ENCODE measurements at places on chromosomes 7 and 10. TPM values are rescaled to one million over a fixed set of nuclear protein-coding genes. Genes with fewer than 3 reads are reported as not detected.
A peak's percentile ranks its signal among the peaks of the same experiment; 100 is the strongest.

KAZALD1 gene
- 16.1 TPM for total RNA-seq

DNA sequence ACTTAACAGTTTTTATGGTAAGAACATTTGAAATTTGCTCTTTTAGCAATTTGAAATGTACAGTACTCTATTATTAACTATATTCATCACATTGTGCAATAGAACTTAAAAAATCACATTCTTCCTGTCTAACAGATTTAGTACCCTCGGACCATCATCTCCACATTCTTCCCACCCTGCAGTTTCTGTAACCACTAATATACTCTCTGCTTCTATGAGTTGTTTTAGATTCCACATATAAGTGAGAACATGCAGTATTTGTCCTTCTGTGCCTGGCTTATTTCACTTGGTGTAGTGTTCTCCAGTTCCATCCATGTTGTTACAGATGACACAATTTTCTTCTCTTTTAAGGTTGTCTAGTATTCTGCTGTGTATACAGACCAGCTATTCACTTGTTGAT is 88.9 kb upstream of the SEC61G start:
- no peak for DNase-seq

- peak; percentile 96 for DNase-seq
Measured at GRCh38 chr7:25849500-25850184, 302.4 kb upstream of the NFE2L3 start.

- no peak for DNase-seq
Measured at GRCh38 chr7:129095258-129095657, 40.3 kb upstream of the TNPO3 start.

DNA sequence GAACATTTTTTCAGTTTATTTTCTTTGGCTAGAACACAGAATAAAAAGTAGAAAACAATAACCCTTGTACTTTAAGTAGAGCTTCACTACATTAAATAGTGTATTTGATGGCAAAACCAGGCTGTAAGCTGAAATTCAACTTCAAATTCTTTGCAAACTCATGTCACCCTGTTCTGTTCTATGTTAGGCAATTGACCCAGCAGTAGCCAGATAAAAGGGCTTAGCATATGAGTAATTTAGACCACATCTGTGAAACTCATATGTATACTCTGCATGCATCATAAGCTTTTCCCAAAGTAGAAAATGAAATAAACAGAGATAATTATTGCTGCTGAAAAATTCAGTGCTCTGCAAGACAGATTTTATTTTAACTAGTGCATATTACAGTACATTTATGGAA is 150.2 kb downstream of the GNAI1 start:
- DNase-seq: peak; percentile 90

- DNase-seq: no peak
Measured at GRCh38 chr7:113338071-113338696, 219.8 kb upstream of the SMIM30 start.

Data from LHCN-M2 (cell line).